ENCODE measurements at places on chromosomes 16 and 17.

DNA sequence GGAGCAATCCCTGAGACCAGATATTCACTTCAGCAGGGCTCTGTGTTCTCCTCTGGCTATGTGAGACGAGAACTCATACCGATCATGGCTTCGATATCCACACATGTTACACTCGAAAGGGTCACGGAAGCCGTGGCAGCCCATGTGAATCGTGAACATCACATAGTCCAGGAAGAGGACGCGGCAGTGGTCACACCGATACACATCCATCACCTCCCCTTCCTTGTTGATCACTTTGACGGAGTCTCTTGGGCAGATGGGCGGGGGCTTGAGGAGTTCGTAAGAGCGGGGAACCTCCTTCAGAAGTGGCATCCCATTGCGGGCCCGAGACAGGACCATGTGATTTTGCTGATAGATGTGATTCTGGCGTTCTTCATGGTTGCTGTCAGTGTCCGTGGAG, 28.0 kb downstream of the GRB7 start:
- no peak for DNase-seq

DNA sequence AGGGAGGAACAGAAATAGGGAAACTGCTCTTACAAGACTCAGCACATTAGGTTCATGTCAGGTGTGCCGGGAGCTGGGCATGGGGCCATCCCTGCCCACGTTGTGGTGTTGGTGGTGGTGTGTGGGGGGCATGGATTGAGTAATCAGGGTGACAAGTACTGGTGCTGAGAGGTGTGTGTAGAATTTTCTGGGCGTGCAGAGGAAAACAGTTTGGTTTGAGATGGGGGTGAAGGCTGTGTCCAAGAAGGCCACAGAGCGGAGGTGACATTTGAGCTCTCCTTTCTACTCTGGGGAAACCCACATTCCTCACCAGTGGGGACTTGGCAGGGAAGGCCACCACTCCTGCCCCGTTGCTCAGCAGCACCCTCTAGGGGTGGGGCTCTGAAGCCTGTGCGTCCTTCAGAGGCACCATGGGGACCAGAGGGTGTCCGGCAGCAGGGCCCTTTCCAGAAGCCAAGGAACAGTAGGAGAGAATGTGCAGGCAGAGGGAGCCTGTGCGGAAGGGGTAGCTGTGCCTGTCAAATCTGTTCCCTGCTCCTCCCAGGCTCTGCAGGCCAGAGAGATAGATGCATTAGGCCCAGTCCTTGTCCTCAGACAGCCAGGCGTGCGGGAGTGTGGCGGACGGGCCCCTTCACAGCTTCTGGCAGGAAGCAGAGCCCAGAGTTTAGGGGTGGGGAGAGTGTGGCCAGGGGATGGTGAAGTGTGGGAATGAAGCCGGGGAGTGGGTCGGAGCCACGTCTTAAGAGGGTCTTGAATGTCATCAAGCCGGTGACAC, 48.7 kb upstream of the GSE1 start:
- DNase-seq, result no peak

DNA sequence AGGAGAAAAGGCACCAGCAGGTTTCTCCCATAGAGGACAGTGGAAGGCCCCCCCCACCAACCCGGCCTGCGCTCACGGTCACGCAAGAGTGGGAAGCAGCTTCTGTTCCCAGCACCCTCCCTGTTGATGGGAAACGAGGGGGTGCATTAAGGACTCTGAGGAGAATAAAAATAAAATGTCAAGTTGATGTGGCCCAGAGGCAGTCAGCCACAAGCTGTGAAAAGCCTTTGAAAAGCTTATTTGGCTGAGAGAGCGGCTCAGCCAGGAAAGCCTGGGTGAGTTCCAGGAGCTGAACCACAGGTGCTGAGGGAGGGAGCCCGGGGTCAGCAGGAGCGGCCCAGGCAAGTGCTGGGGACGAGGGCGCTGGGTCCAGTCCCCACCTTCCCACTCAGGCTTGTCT, 26.9 kb upstream of the SPATA32 start:
- DNase-seq, result peak; percentile 69

DNA sequence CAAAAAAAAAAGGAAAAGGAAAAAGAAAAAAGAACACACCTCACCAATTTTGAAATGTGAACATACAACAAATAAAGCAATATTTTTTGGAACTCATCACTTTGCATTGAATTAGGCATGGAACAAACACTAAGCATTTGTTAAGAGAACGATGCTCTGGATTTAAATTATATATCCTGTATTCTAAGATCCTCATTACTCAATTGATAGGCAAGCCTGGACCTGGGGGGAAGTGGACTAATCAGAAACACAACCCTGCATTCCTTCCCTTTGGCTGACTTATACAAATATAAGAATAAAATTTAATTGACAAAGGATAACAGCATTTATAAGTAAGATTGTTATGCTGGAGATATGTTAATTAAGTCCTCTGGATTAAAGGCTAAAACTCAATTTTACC, 2.2 kb downstream of the GJC1 start:
- DNase-seq, result no peak

DNA sequence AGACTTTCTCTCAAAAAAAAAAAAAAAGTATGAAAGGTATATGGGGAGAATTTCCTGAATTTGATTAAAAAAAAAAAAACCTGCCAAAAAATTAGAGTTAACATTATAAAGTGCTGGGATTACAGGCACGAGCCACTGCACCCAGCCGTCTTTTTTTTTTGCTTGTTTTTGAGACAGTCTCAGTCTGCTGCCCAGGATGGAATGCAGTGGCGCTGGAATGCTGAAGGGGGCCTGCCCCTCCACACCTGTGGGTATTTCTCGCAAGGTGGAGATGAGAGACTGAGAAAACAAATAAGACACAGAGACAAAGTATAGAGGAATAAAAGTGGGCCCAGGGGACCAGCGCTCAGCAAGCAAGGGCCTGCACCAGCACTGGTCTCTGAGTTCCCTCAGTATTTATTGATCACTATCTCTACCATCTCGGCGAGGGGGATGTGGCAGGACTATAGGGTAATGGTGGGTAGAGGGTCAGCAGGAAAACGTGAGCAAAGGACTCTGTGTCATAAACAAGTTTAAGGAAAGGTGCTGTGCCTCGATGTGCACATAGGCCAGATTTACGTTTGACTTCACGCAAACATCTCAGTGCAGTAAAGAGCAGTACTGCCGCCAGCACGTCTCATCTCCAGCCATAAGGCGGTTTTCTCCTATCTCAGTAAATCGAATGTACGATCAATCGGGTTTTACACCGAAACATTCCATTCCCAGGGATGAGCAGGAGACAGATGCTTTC, 117.2 kb downstream of the GOSR1 start:
- DNase-seq, result no peak

DNA sequence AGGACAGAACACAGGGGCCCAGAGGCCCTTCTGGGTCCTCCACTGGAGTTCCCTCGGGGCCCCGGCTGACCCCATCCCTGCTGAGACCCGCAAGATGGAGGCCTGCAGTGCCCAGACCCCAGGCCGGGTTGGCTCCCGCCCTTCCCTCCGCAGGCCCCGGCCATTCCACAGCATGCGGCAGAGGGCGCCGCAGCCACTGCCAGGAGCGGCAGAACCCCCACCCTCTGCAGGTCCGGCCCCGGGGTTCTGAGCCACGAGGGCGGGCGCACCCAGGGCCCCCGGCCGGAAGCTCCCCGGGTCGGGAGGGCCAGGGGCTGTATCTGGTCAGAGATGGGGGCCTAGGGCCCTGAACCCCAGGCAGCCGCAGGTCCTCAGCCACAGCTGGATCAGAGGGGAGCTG, 2.4 kb upstream of the PERCC1 start:
- no peak for DNase-seq

DNA sequence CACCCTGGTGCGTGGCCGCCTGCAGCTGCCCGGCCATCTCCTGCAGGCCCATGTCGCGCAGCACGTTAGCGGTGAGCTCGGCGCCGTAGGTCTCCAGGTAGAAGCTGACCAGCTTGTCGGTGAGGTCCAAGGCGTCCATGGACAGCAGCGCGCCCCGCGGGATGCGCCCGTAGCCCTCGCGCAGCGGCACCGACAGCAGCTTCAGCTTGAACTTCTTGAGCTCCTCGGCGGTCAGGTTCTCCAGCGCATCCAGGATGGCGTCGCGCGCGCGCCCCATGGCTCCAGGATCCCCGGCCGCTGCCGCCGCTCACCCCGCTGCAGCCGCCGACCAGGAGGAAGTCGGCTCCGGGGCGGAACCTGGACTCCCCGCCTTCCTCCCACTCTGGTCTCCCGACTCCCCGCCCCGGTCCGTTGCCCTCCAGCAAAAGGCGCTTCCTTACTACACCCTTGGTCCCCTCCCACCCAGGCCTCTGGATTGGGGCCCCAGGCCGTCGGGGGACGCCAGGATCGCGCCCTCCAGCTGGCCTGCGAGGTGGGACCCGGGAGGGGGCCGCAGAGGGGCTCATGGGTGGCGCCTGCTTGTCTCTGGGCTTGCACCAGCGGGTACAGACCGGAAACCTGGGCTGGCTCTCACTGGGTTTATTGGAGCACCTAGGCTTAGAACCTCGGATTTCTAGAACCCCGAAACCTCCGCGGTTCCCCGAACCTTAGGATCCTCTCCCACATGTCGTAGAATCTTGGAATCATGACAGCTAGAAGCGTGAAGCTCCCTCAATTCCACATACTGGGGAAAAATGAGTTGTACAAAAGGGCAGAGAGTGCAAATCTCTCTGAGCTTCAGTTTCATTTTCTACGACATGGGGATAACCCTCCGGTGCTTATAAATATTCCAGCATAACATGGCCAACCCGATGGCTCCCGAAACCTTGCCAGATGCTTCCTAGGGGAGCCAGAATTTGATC, at the start of gene PYCARD:
Gene PYCARD, minus strand, starts transcription at position 347 of the 962 bp plus-strand sequence. Its CDS starts 70 bp downstream, at position 277.
- DNase-seq, result no peak

- DNase-seq, result no peak
These were observed 14.5 kb downstream of the PRSS54 start for GRCh38 chr16:58280146-58280845.

Data from hypothalamus (tissue), 51 donors.